ENCODE measurements at places on chromosomes 5 and 9.

- DNase-seq: no peak
These were observed 27.2 kb downstream of the C6 start for GRCh38 chr5:41186143-41186542.

GRCh38 chr9:121268851-121269641, 1.1 kb downstream of the GSN start:
- DNase-seq: peak; percentile 58

DNA sequence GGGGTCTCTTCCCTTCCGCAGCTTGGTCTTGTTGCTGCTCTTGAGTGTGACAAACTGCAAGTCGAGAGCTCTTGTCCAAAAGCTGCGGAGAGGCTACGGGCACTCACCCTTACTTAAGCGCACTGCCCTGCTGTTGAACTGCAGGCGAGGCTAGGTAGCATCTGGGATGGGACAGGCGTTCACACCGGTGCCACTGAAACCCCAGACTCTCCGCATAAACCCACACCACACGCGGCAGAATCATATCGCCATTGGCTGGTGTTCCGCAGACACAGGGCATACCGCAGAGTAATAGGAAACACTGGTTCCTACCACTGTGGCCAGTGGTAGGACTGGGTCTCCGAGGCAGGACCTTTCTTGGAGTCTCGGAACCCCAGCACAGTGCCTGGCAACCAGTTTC, 2.2 kb upstream of the NPR3 start:
- no peak for DNase-seq

DNA sequence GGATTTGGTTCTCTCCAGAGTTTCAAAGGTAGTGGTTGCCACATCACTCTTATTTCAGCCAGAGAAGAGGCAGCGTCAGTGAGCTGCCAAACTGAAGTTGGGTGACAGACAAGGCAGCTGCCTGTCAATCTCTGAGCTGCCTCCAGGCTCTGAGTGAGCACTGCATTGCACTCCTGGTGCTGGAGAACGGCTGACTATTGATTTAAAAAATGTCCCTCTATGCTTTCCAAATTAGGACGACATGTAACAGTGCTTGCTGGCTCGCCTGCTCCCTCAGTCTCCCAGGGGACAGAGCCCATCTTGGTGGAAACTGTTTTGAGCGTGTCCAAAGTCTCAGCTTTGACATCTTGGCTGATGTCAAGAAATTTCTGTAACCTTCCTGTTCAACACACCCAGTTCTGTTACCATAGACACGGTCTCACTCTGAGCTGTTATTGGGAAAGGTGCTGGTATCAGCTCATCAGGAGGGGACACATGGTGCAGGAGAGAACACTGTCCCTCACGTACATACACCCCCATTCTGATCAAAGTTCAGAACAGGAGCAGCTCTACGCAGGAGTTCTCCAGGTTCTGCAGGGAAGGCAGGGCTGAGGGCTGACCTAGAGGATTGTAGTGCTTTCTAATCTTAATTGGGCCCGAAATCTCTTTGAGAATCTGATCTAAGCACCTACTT, 15.7 kb downstream of the PCDH12 start:
- DNase-seq: no peak

DNA sequence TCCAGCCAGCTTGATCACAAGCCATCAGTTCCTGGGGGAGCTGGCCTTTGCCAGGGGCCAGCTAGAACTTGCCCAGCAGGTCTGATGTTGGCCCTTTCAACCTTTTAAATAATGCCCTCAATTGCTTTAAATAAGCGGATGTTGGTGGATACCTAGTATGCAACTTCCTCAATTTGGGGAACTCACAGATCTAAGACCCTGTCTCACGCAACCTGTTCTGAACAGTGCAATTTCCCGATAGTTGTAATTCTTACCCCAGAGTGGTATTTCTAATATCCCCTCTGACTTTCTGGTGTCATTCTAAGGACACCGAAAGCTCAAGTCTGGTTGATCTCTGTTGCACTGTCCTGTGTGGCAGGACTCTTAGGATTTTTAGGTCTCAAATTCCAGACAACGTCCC, 23.1 kb downstream of the GALNT12 start:
- no peak for DNase-seq

DNA sequence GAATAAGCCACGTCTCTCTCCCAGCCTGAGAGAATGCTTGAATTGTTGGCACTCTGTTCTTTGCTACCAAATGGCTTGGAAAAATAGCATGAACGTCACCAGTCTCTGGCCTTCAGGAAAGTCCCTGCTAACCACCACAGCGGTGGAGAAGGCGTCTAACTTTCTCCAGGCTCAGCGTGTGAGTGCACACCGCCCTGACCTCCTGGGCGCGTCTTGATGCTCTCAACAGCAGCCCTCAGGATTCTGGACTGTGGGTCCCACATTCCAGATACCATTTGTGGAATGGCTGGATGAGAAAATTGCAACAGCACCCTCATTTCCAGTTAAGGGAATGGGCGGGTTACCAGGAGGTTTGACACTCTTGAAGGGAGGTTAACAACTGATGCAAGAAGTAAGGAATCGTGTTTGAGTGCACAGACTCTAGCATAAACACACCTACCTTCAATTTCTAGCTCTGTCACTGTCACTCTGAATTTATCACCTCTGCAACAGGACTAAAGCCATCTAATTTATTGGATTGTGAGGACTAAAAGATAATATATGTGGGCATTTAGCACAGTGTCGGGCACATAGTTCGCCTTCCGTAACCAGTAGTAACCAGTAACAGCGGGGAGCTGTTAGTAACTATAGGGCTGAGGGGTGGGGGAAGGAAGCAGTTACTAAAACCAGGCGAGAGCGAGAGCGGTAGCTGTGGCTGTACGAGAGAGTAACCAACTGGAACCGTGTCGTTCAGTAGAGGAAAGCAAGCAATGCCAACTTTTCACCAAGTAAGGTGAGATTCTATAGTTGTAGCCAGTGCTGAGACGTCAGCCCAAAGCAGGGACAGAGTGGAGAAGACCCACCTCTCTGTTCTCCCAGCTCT, 807 bp upstream of the PLGRKT start:
- DNase-seq: no peak

DNA sequence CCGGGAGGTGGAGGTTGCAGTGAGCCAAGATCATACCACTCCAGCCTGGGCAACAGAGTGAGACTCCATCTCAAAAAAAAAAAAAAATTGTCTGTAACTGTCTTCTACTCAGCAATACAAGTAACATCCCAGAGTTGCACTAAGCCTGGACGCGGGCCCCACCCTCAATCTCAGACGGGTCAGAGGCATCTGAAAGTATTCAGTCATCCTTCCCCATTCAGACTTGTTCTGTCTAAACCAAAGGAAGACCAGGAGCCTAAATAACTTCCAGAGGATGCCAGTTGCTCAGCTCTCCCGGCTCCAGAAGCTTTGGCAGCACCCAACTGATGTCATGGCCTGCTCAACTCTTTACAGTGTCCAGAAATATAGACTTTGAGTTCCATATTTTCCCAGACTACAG, 218.6 kb downstream of the AUH start:
- no peak for DNase-seq

DNA sequence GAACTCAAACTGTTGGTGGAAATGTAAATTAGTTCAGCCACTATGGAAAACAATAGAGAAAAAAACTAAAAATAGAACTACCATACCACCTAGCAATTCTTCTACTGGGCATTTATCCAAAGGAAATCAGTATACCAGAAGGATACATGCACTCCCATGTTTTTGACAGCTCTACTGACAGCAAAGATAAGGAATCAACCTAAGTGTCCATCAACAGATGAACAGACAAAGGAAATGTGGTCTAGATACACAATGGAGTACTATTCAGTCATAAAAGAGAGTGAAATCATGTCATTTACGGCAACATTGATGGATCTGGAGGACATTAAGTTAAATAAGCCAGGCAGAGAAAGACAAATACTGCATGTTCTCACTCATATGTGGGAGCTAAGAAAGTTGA, 21.8 kb upstream of the C9orf40 start:
- no peak for DNase-seq

GRCh38 chr5:117107859-117108258, 533.2 kb upstream of the SEMA6A start:
- DNase-seq: no peak

DNA sequence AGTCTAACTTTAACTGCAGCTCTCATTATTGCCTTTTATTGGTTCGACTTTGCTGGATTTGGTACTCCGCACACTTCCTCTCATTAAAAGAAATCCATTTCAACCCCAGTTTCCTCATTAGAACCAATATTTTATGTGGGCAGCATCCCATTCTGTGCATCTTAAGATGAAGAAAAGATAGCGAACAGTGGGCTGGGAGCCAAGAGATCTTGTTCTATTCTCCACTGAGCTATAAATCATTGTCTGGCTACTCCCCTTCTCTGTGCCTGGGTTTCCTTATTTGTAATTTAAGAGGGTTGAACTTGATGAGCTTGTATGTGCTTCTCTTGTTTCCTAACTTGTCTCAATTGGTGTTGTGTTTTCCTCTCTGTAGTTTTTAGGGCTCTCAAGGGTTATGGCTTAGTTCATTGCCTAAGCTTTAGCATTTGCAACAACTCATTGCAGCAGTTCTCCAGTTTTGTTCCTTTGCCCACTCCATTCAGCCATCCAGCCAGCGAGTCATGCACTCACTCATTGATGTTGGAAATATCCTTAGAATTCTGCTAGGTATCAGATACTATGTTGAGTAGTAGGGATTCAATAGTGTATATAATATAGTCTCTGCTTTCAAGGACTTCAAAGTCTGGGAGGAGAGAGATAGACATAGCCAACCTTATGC, 273.3 kb upstream of the TNC start:
- DNase-seq: no peak

- DNase-seq: no peak
These were observed 298.5 kb upstream of the PCSK5 start for GRCh38 chr9:75591972-75592371.

- no peak for DNase-seq
These were observed 15.1 kb downstream of the ADCY2 start for GRCh38 chr5:7410936-7411511.

DNA sequence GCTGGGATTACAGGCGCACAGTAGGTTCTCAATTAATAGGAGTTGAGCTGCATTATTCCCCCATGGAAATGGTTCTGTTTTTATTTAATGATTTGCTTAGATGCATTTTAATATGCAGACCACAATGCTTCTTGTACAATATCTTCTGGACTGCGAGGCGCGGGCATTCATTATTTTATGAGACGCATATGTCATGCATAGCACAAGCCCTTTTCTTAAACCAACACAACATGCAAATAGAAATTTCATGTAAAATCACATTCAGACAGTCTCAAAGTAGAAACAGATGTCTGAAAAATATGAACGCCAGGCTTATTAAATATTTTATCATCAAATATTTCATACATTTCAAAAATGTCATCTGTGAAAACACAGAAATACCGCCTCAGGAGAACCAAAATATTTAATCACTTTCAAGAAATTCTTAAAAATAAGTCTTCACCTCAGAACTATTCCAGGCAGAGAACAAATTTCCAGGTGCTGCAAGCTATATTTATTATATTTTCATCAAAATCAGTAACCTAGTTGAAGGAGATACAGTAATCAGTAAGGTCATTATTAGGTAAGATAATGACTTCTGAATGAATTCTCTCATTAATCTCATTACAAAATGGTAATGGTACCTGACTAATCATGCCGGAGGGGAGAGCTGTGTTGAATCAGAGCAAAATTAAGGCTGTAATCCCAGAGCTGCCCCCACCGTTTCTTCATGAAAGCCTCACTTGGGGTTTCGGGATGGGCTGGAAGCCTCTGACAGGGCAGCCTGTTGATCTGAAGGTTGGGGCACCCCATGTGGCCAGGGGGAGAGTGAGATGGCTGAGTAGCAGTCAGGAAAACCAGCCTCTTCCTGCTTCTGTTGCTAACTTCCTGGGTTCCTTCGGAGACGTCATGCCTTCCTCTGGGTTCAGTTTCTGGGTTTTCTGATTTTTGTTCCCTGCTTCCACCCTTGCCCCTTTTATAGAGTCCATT, 133.9 kb upstream of the ZNF618 start:
- DNase-seq: no peak

GRCh38 chr5:121967187-121967586, 5.4 kb downstream of the SRFBP1 start:
- DNase-seq: peak; percentile 47

GRCh38 chr5:82905986-82906385, 171.2 kb downstream of the TMEM167A start:
- DNase-seq: no peak

DNA sequence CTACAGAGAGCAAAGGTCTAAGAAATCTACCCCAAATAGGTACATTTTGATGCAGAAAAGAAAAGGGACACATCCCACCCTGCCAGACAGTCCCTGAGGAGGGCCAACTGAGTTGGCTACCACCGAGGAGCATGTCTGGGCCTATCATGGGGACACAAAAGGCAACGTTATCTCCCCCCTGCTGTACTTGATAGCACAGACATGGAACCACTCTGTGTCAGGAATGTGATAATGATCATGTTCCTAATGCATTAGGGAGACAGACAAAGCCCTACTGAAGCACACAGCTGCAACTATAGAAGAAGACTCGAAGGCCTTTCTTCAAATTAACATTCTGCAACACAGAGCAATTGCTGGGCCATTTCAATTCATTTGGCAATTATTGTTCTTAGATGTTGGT, 84.5 kb downstream of the ENC1 start:
- DNase-seq: no peak

DNA sequence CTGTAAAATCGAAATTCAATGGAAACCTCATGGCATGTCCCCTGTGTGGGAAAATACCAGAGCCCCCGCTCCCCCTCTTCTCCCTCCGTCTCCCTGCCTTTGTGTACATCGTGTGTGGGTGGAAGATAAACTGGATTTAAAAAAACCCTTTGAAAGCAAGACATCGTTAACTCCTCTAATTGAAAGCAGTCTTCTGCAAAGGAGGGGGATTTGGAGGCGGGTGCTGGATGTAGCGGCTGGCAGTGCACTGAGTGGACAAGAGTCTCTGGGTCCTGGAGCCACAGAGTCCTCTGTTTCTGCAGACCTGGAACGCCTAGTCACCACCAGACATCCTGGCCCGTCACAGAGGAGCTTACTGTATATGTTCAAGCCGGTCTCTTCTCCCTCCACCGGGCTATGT, 169.4 kb downstream of the PAPPA start:
- peak; percentile 16 for DNase-seq

DNA sequence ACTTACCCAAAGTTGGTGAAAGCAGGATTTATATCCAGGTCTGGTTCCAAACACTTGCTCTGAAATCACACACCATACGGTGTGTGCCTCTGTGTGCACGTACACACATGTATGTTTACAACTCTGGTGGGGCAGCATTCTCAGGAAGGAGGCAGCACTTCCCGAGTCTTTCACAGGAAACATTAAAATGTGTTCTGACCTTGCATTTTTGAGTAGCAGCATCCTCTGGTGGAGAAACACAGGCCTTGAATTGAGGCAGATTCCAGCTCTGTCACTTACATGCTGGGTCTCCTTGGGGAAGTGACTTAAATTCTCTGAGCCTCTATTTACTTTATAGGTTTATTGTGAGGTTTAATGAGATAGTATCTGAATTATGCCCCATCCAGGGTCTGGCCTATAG, 126.4 kb downstream of the RGS3 start:
- peak; percentile 47 for DNase-seq

- DNase-seq: peak; percentile 55
These were observed 28.1 kb downstream of the DYNC2I2 start for GRCh38 chr9:128628471-128629048.

GRCh38 chr9:20197976-20198685, 409.3 kb upstream of the SLC24A2 start:
- DNase-seq: no peak
